ENCODE measurements at places on chromosomes 2 and 18. TPM values are rescaled to one million over a fixed set of nuclear protein-coding genes. Genes with fewer than 3 reads are reported as not detected.

DNA sequence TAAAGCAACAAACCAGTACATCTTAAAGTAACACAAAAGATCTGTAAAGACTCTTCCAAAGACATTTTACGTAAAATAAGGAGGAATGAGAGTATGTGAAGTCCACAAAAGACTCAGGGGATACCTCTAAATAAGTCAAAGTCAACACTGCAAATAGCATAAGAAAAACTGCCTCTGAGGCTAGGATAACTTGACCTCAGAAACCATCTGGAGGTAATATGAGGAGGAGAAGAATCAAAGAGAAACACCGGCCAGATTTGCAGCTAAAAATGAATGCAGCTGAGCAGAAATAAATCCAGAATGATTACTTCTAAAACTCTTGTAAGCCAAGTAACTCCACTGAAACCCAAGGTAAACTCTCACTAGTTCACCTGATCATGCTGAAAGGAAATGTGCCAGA lies 52.2 kb upstream of the ERMN start:
- DNase-seq, result no peak
- H3K36me3 ChIP-seq, result no peaks in the 10 kb centered on the region
- no peak overlapping the region for H3K4me3 ChIP-seq
- H3K4me1 ChIP-seq, result no peaks in the 10 kb centered on the region

The UGT1A6 gene
- total RNA-seq, result not detected

DNA sequence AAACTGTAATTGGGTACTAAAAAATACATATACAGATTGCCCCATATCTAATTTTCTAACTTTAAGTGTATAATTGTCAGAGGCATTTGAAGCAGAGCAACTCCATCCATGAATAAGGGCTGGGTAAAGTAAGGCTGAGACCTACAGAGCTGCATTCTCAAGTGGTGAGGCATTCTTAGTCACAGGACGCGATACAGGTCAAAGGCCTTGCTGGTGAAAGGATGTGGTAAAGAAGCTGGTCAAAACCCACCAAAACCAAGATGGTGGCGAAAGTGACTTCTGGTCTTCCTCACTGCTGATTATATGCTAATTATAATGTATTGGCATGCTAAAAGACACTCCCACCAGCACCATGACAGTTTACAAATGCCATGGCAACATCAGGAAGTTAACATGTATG lies 50.0 kb downstream of the SLC8A1 start:
- DNase-seq, result no peak
- no peaks in the 10 kb centered on the region for H3K4me1 ChIP-seq
- H3K36me3 ChIP-seq, result no peaks in the 10 kb centered on the region
- no peak overlapping the region for H3K27ac ChIP-seq

The ALK gene
- total RNA-seq, result not detected

The CTNNA2 gene
- total RNA-seq, result not detected

DNA sequence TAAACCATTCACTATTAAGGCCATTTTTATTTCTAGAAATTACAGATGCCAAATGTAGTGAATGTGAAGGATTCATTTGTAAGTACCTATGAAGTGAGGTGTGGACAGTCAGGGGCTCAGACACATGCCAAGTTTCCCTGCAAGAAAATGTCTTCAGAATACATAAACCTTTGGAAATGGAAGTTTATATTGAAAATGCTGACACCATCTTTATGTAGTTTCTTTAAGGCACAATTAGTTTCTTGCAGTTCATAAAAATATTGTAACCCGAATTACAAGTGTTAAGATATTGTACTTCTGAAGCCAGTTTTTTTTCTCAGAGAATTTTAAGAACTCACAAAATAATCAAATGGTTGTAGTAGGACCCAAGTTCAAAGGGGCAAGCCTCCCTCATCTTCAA lies 66.1 kb upstream of the LYPD1 start:
- H3K27ac ChIP-seq, result no peak overlapping the region
- H3K36me3 ChIP-seq, result no peaks in the 10 kb centered on the region
- no peaks in the 10 kb centered on the region for H3K27me3 ChIP-seq
- H3K4me1 ChIP-seq, result no peaks in the 10 kb centered on the region

The SKOR2 gene
- not detected for total RNA-seq

DNA sequence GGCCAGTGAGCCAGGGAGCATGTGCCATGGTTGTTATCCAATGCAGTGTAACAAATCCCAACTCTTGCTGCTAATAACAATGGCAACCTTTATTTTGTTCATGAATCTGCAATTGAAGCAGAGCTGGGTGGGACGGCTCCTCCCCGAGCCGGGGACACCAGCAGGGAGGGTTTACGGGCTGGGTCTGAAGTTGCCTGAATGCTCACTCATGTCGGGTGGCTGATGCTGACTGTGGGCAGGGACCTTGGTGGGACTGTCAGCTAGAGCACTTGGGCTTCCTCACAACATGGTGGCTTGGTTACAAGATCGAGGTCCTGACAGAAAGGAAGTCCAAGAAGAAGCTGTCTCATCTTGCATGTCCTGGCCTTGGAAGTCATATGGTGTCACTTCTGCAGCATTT lies 264.5 kb downstream of the NDUFA10 start:
- no peak overlapping the region for H3K27ac ChIP-seq
- DNase-seq, result no peak
- no peak overlapping the region for H3K4me3 ChIP-seq
- no peaks in the 10 kb centered on the region for H3K4me1 ChIP-seq

The ESCO1 gene
- 19.4 TPM for total RNA-seq

- H3K27me3 ChIP-seq, result no peaks in the 10 kb centered on the region
- H3K36me3 ChIP-seq, result no peaks in the 10 kb centered on the region
- H3K4me1 ChIP-seq, result no peaks in the 10 kb centered on the region
- H3K4me3 ChIP-seq, result no peak overlapping the region
Observed at GRCh38 chr2:31666878-31667277, 86.1 kb upstream of the SRD5A2 start.

The LYPD6 gene
- total RNA-seq, result 0.06 TPM

The NPHP1 gene
- total RNA-seq, result 6.7 TPM

- no peaks in the 10 kb centered on the region for H3K27me3 ChIP-seq
- no peaks in the 10 kb centered on the region for H3K36me3 ChIP-seq
- H3K4me1 ChIP-seq, result peaks cover 9% of the 10 kb centered on the region
- H3K27ac ChIP-seq, result no peak overlapping the region
- no peak overlapping the region for H3K4me3 ChIP-seq
Observed at GRCh38 chr2:9573013-9573720, 17.5 kb upstream of the ADAM17 start.

DNA sequence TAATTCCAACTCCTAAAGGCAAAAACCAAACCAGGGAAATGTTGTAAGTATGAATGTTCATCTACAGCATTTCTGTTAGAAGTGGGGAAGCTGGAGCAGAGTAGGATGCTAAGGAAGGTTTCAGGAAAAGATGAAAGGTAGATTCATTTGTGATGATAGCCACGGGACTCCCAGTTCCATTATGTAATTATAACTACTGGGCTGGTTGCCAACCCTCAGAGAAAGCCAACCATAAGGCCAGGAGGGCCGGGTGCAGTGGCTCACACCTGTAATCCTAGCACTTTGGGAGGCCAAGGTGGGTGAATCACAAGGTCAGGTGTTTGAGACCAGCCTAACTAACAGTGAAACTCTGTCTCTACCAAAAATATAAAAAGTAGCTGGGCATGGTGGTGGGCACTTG lies 288.9 kb upstream of the ETAA1 start:
- no peak for DNase-seq
- no peaks in the 10 kb centered on the region for H3K27me3 ChIP-seq
- no peaks in the 10 kb centered on the region for H3K36me3 ChIP-seq
- no peak overlapping the region for H3K4me3 ChIP-seq
- no peak overlapping the region for H3K27ac ChIP-seq

DNA sequence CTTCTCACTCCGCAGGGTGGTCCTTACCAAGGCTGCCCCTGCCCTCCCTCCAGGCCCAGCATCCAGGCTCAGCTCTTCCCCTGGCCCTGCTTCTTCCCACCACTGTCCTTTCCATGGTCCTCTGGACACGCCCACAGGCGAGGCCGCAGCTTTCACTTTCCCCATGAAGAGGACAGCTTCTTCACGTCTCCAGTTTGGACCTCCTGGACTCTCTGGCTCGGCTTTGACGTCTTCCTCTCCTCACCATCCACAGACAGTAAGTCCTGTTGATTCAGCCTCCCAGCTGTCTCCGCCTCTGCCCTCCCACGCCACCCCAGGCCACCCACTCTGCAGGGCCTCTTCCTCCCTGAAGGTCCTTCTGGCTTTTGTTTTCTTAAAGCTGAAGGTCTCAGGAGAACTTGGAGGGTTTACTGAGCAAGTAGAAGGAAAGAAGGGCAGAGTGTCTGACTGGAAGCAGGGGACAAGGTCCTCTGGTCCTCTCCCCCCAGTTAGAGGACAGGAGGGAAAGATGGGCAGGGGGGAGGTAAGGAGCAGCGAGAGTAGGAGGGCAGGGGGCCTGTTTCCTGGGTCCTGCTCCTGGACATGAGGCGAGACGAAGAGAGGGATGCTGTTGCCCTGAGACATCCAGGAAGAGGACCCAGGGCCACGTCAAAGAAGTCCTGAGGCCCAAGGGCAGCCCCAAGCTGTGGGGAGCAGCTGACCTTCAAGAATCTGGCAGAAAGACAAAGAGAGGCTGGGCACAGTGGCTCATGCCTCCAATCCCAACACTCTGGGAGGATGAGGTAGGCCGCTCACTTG lies 24.7 kb upstream of the NMUR1 start:
- peak overlapping the region; percentile 3 for H3K4me3 ChIP-seq
- 0 out of 2 replicates have a peak, but pooled peaks cover 11% of the 10 kb centered on the region for H3K4me1 ChIP-seq
- DNase-seq, result no peak
- no peak overlapping the region for H3K27ac ChIP-seq
- no peaks in the 10 kb centered on the region for H3K27me3 ChIP-seq

DNA sequence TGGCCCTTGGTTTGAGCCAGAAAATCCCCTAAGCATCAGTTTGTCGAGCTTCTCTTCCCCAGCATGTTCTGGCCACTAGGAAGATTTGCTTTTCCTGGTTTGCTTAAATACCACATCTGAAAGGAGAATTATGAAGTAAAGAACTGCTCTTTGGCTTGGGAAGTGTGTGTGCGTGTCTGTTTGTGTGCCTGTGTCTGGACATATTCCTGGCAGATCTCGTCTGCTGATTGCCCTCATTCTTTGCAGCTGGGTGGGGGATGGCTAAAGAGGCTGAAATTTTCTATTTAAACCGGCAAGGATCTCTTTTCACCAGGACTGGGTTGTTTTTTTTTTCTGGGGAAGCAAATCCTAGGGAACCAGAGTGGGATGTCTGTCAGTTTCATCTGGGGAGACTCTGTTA lies 57.3 kb upstream of the MBOAT2 start:
- no peaks in the 10 kb centered on the region for H3K4me1 ChIP-seq
- peaks cover 13% of the 10 kb centered on the region for H3K27me3 ChIP-seq
- no peak for DNase-seq
- no peak overlapping the region for H3K27ac ChIP-seq
- H3K4me3 ChIP-seq, result no peak overlapping the region
- no peaks in the 10 kb centered on the region for H3K36me3 ChIP-seq

- no peaks in the 10 kb centered on the region for H3K36me3 ChIP-seq
- DNase-seq, result no peak
- no peaks in the 10 kb centered on the region for H3K4me1 ChIP-seq
Observed at GRCh38 chr2:29607038-29607420, 314.4 kb downstream of the ALK start.

GRCh38 chr2:152441961-152442360 lies 107.0 kb downstream of the FMNL2 start:
- no peak overlapping the region for H3K27ac ChIP-seq

DNA sequence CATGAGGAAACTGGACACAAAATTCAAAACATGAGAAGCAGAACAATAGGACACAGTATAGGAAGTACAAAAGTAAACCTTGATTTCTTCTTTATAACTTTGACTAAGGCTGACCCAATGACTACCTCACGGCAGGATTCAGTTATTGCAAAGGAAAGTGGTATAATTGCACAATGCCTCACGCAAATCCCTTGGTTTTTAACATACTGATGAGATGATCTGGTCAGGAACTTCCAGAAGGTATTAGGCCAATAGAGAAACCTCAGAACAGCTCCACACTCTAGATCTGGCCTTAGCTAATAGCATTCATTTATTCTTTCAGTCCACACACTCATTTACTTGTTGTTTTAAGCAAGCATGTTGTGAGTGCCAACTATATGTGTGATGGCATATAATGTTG lies 1526.9 kb upstream of the ACVR2A start:
- H3K27me3 ChIP-seq, result no peaks in the 10 kb centered on the region
- H3K27ac ChIP-seq, result no peak overlapping the region
- no peaks in the 10 kb centered on the region for H3K4me1 ChIP-seq
- no peak overlapping the region for H3K4me3 ChIP-seq
- DNase-seq, result no peak
- no peaks in the 10 kb centered on the region for H3K36me3 ChIP-seq

DNA sequence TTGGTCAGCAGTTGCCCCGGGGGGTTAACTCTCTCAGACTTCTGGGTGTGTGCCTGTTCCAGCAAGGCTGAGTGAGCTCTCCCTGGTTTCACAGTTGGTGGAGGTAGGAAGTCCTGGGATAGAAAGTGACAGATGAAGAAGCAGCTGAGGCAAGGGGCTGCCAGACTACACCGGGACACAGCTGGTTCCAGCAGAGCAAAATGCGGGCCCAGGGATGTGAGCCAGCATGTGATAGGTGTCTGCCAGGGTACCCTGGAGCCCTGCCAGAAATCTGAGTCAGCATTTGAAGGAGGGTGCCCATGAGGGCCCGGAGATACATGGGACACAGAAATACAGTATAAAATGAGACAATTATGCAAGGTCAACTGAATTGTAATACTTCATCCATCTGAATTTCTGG lies 79.3 kb upstream of the LGALSL start:
- no peaks in the 10 kb centered on the region for H3K27me3 ChIP-seq
- H3K36me3 ChIP-seq, result no peaks in the 10 kb centered on the region
- DNase-seq, result no peak
- no peak overlapping the region for H3K4me3 ChIP-seq
- no peak overlapping the region for H3K27ac ChIP-seq

The SERPINB4 gene
- not detected for total RNA-seq

DNA sequence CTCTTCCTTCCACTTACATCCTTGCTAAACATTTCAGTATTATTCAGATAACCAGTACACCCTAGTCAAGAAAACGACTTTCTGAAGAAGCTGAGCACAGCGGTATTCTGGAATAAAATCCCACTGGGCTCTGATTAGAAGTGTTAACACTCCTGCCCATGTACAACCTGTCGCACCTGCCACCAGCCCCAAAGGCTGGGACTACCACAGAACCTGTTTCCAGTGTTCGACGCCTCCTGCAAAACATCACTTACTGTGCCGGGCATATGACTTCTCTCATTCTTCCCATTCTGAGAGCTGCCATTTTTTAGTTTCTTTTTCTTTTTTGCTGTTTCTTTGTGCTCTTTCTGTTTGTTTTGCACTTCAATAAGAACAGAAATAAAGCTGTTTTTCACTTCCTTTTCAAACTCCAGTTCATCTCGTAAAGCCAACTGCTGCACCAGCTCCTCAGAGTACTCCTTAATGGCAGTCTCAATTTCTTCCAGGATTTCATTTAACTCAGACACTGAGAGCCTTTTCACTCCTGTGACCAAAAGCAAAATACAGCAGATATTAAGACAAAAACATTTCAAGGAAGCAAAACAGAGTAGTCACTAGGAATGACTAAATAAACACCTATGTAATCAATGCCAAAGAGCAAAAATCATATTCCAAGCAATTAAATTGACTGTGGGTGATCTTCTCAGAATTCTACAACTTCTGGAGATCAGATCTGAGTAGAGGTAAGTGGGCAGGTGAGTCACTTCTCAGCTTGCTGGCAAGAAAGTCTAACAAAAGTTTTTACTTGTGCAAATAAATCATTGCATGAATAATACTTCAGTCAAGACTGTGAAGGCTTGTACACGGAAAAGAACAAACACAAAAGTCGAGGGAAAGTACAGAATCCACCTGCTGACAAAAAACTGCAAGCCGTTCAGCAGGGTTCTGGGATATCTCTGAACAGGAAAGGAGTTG lies 19.3 kb downstream of the FEZ2 start:
- no peak overlapping the region for H3K27ac ChIP-seq
- peaks cover 14% of the 10 kb centered on the region for H3K36me3 ChIP-seq
- no peak for DNase-seq
- peaks cover 13% of the 10 kb centered on the region for H3K4me1 ChIP-seq
- no peaks in the 10 kb centered on the region for H3K27me3 ChIP-seq
